ENCODE measurements at places on chromosomes 7 and 10.

DNA sequence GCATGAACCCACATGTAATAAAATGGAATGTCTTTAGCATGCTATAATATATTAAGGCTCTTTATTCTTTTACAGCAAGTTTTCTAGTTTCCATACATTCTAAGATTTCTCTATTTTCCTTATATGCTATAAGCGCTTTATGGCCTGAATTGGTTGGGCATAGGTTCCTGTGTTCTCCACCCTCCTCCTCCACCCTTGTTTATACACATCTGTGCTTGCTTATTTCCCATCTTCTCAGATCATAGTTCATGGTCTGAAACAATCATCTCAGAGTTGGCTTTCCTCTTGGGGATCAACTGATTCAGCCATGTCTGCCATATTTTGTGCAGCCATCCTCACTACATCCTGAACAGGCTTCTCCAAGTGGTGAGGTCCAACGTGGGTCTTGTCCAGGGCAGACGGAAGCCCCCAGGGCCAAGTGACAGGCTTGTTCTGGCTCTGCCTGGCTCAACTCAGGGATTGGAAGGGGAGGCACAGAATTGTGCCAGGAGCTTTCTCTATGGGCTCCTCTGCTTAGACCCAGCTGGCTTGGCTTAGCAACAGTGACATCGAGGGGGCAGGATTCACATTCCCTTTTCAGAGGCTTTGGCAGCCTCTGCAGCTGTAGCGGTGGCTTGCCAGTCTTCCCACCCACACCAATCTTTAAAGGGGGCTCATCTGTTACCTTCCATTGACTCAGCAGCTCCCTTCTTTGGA, 327.3 kb downstream of the PTEN start:
- DNase-seq: no peak

- DNase-seq: no peak
Measured at GRCh38 chr10:22183771-22184461, 33.9 kb downstream of the EBLN1 start.

- DNase-seq: no peak
Measured at GRCh38 chr7:103446049-103446520, at the start of gene SLC26A5. TSS of gene SLC26A5 (minus strand) at chr7:103446207. CDS start at chr7:103421514, 24,693 bp downstream.

- DNase-seq: no peak
Measured at GRCh38 chr10:118827466-118828155, 72.8 kb upstream of the CACUL1 start.

GRCh38 chr10:71627956-71628355, 91.6 kb downstream of the C10orf105 start:
- DNase-seq: no peak

DNA sequence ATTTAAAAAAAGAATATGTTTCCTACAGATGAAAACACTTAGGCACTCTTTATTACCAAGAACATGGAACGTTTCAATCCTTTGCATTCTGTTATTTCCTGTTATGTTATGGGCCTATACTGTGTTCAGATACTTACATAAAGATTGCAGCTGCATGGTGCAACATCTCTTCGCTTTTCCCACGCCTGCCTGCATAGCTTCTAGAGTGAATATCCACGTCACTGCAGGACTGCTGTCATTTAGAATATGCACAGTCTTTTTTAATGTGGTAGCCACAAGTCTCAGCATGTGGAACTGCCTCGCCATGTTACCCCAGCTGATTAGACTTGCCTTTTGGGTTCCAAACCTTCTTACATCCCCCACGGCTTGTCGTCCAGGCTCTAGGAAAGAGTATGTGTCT, 69.6 kb upstream of the GATA3 start:
- no peak for DNase-seq

- DNase-seq: no peak
Measured at GRCh38 chr10:2628705-2629104, 438.6 kb upstream of the PFKP start.

Data from fibroblast of the conjunctiva (primary cell).